ENCODE measurements at places on chromosomes 11 and 22.

- no peak for DNase-seq
Observed at GRCh38 chr11:80146232-80146631, 705.4 kb upstream of the TENM4 start.

DNA sequence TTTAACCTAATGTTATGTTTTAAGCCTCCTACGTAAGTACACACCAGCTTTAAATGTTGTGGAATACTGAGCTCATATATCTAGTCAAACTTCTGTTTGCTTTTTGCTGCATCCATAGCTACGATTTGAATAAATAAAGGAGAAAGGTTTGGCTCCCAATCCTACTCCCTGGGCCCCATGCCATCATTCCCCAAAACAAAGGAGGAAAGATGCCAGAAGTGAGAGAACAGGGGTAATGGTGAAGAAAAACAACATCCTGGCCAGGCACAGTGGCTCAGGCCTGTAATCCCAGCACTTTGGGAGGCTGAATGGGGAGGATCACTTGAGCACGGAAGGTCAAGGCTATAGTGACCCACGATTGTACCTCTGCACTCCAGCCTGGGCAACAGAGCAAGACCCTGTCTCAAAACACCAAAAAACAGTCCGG, 26.5 kb downstream of the SCGB1A1 start:
- no peak for DNase-seq

DNA sequence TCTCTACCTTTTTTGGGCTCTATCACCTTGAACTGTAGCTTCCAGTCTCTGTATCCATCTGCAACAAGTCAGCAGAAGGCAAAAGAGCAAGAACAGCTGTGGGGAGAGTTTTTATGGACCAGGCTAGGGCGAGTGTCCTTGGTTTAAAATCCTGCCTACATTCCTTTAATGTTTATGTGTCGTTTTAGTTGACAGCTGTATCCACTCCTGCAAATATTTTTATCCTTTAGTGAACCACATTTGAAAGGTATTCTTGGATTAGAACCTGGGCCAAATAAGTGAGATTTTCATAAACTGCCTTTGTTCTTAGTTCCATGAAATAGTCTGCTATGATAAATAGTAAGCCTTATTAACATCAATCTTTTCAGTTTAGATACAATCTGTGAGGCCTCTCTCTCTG, 712.2 kb downstream of the ETS1 start:
- no peak for DNase-seq

DNA sequence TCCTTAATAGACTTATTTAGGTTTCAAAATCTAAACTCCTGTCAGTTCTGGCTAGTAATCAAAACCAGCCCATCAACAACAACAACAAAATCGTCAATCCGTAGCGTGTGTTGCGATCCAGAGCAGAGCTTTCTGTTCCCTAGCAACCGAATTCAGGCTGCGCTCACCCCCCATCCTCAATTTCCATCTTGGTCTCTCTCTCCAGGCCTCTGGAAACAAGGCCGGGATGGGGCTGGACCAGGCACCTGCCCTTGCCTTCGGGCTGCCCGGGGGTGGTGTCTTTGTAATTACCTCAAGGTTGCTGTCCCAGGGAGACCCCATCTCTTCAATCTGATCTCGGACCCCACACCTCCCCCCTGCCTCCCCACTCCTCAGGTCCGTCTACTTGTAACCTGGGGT, 1341.5 kb downstream of the BRD1 start:
- DNase-seq, result no peak

DNA sequence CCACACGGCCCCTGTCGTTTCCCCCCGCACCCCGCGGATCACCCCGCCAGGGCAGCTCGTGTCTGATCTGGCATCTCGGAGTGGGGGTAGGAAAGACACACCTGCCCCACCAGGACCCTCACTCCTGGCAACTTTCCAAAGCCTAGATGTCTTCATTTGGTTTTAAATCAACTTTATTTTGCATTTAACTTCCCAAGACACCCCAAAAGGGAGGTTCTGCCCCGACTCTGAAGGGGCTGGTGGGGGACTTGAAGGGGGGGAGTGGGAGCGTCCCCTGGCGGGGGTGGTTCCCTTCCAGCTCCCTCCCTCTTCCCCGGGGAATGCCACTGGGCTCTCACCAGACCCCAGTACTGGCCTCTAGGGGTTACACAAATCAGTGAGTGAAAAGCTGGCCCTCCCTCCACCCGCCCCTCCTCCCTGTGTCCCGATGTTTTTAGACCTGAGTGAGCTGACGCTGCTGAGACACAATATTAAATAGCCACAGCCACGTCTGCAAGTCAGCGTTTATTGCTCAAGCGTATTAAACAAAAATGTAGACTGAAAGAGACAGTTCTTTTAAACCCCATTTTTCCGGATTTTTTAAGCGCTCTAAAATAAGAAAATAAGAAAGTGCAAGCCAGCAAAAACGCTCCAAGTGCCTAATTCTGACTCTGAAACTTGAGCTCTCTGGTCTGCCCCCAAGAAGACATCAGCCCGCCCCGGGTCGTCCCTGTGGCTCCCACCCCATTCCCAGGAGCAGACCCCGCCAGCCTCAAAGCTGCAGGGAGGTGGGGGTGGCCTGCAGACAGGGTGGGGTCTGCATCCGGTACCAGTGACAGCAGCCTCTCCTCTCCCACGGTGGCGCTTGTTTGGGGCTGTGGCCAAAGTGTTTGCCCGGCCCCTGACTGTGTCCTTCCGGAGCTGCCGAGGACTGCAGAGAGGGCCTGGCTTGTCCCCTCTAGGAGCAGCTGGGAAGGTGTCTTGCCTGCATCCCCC, 1.1 kb upstream of the TTLL8 start:
- DNase-seq, result no peak

DNA sequence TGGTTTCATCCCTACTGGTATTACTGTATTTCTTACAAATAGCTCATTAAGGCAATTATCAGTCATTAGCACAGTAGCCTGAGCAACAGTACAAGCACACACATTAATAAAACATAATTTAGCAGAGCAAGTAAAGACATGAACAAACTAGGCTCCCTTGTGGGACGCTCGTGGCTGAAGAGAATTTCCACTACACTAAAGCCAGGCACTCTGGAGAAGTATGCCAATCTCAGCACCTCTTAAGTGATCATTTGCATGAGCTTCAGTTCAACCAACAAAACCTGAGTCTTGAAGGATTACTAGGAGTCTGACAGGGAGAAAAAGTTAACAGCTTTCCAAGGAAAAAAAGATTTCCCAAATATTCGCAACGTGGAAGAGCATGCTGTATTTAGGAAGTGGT, 109.1 kb downstream of the LARGE1 start:
- DNase-seq, result no peak
